Omental fat pad (tissue), 4 donors: ENCODE measurements at places on chromosomes 5 and 9. TPM values are rescaled to one million over a fixed set of nuclear protein-coding genes. Genes with fewer than 3 reads are reported as not detected.

DNA sequence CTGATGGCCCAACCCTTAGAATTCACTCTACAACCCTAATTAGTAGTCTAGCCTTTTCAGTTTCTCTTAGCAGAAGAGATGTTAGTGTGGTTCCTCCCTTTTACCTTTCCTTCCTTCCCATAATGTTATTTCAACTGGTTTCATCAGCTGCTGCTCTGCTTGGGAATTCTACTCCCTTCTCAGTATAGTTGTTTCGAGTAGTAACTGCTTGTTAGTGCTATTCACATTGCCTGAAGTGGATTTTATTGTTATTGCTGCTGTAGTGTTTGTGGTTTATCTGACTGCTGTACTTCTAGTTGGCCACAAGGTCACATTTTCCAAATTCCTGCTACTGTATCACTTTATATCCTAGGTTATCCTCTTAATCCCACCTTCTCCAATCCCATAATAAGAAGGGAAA lies 29.7 kb downstream of the SMIM15 start:
- no peak for DNase-seq

Gene CDH18
- total RNA-seq: not detected

GRCh38 chr5:68873198-68873597 lies 220.6 kb upstream of the SLC30A5 start:
- DNase-seq: no peak

DNA sequence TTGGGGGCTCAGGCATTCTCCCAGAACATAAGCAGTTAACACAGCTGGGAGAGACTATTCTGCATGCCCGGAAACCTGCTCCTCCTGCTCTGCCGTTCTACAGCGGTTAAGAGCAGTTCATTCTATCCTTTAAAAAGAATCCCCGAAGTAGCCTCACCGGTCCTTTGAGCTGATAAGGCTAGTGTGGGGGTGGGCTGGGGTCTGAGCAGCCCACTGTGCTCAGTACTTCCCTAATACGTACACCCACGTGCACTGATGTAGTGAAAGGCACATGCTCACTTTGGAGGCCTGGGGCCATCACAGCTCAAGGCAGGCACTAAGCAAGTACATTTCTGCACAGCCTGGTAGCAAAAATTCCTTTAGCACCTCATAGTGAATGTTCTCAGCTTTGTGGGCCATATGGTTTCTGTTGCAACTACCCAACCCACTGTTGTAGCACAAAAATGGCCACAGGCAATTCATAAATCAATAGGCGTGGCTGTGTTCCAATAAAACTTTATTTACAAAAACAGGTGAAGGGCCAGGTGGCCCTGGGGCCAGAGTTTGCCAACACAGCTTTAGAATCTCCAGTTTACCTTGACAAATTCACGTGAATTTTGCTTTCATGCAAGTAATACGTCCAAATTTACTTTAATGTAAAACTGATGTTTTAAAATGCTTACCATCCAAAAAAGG lies 136.4 kb downstream of the ZNF354C start:
- DNase-seq: no peak

DNA sequence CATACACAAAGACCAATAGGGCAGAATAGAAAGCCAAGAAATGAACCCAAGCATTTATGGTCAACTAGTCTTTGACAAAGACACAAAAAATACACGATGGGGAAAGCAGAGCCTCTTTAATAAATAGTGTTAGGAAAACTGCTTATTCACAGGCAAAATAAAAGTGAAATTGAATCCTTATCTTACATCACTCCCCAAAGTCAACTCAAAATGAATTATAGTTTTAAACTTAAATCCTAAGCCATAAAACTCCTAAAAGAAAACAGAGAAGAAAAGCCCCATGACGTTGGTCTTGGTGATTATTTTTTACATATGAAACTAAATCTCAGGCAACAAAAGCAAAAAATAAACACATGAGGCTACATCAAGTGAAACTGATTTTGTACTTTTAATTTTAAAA lies 46.8 kb downstream of the CHSY3 start:
- DNase-seq: no peak

Gene AQP7
- 466 TPM for total RNA-seq

Gene SPATA31E1
- not detected for total RNA-seq

Gene PDE8B
- total RNA-seq: 20.5 TPM

DNA sequence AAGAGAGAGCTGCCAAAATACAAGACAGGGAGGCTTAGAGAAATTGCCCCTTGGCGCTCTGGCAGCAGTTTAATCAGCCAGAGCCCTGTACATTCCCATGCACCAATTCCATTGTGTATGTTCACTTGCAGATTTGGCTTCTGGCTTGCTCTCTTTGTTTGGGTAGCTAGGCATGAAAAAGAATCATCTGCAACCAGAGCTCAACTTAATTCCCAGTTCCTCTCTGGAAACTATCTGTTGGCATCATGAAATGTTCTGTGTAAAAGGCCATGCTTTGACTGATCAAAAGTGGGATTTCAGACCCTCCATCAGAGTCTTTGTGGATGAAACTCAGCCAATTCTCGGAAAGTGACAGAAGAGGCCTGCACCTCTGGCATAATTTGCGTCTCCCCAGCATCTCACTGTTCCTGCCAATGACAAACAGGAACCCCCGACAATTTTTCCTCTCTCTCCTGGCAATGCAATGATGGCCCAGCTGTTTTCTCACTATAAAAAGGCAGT lies 53.8 kb upstream of the RAD23B start:
- DNase-seq: no peak

DNA sequence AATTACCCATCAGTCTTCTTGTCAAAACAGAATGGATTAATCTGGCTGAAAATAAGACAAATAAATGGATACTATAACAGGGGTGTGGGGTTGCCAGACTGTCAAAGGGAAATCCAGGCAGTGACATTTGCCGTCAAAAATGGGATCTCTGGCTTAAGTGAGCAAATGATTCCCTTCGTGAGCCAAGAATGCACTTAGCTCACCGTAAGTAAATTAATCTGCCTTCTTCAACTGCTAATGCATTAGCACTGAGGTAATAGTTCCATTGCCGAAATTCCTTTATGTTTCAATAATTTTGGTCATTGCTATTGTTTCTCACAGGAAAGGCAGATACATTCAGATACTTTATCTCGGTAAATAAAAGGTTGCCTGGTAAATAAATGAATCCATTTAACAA lies 377.8 kb downstream of the KIAA0825 start:
- no peak for DNase-seq

GRCh38 chr9:136700959-136701667 lies 11.3 kb upstream of the DIPK1B start:
- no peak for DNase-seq

Gene CCNJL
- total RNA-seq: 5.4 TPM

- DNase-seq: no peak
These were observed 282.9 kb upstream of the MAP3K1 start for GRCh38 chr5:56532466-56532865.

DNA sequence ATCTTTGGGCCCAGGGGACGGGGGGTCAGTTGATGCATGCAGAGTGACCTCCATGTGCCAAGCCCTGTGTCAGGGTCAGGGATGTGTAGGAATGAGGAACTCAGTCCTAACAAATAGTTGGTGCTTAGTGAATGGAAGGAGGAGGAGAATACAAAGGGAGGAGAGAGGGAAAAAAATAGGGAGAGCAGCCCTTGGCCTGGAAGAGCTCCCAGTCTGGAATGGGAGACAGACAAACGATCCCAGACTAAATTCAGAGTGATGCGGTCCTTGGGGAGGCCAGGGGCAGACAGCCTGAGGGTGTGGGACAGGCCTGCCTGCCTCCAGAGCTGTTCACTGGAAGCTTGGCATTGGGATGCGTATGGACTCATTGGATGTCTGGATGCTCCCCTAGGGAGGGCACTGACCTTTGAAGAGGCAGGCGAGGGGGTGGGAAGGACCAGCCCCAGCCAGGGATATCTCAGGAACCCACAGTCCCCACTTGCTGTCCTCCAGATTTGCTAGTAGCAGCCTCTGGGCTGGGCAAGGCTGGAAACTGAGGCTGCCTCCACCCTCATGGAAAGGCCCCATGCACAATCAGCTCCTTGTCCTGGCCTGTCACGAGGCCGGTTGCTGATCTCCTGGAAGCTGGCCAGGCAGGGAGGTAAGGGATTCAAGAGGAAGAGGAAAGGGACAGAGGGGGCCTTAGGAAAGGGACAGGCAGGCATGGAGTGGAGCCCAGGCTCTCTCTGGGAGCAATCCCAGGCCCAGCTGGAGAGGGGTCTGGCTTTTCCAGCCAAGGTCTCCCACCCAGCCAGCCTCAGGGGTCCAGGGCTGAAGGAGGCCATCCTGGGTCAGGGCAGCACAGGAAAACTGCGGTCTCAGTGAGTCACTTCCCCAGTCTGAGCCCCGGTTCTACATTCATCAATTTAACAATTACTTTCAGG lies 69.0 kb upstream of the GGTA1 start:
- DNase-seq: no peak

DNA sequence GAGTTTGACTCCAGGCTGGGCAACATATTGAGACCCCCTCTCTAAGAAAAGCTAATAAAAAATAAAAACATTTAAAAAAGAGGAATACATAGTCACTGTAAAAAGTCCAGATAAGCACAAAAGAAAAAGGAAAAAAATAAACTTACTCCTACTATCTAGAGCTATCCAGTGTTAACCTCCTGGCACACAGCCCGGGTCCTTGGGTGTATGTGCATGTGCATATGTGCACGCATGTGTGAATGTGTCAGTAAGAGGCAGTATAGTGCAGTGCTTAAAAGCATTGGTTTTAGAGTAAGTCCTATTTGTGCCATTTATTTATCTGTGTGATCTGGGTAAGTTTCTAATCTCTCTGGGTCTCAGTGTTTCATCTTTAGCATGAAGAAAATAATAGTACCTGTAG lies 26.7 kb downstream of the FAM219A start:
- no peak for DNase-seq

Gene CSF2
- total RNA-seq: not detected

DNA sequence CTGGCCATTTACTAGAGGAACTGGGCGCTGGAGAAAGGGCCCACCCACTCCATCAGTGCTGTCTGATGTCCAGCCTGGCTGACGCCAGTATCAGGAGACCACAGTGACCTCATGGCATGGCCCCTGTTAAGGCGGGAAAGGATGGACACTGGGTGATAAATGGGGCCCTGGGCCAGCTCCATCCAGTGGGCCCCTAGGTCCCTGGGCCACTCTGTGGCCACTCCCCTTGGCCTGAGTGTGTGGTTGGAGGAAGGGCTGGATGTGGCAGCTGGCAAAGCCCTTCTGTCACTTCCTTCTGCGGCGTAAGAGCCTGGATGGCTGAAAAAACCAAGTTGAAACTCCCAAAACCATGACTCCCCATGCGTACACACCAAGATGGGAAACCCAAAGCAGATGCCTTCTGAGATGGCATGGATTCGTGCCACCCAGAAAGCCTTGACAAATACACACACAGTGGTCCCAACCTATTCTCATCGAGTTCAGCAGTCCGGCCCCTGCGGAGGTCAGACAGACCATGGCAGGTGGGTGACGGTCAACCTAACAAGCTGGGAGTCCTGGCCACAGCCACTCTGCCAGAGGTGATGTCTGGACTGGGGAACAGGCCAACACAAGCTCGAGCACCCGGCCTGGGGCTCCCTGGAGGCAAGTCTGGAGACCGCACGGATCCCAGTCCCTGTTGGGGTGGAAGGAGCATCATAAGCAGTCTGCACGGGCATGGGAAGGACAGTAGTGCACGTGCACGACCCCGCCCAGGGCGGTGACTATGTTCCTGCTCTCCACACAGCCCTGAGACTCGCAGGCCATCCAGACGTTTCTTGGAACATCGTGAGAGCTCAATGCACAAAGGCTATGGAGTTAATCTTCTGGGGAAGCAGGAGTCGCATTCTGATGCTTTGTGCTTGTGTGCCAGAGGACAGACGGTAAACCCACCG lies 45.2 kb upstream of the NOTCH1 start:
- DNase-seq: no peak

DNA sequence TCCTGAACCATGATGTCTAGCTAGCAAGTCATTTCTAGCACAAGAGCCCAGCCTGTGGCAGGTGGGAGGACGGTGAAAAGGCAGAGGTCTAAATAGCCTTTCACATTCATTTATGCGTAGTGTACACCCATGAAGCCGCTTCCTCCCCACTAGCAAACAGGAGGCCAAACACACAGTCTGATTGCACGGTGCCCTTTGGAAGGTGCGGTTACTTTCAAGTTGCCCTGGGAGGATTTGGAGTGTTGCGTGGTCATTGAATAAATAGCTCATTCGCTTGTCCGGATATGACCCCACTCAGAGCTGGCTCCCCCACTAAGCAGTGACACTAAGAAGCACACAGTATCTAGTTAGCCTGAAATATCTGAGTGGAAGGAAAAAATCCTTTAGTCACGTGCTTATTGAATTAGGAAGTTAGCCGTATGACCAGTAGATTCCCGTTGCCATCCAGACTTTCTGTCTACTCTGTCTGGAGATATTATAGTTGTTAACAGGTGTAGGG lies 664 bp upstream of the ARSB start:
- peak; percentile 26 for DNase-seq
